Naive thymus-derived CD8-positive, alpha-beta T cell (primary cell): ENCODE measurements at places on chromosomes 16 and 17.
A peak's percentile ranks its signal among the peaks of the same experiment; 100 is the strongest.

GRCh38 chr17:56796536-56796935, 37.2 kb downstream of the C17orf67 start:
- peaks cover 3% of the 10 kb centered on the region for H3K36me3 ChIP-seq
- H3K27me3 ChIP-seq, result no peaks in the 10 kb centered on the region
- no peak for DNase-seq
- no peak overlapping the region for H3K4me3 ChIP-seq
- no peaks in the 10 kb centered on the region for H3K4me1 ChIP-seq
- no peak overlapping the region for H3K27ac ChIP-seq

- peak within 1 kb of the TSS; percentile 78 for H3K27ac ChIP-seq
- H3K36me3 ChIP-seq, result no peaks in the 10 kb centered on the region
- peak; percentile 41 for DNase-seq
- peak within 1 kb of the TSS; percentile 80 for H3K4me3 ChIP-seq
- H3K27me3 ChIP-seq, result no peaks in the 10 kb centered on the region
Measured at GRCh38 chr17:732067-732901, at the start of gene TLCD3A. Gene TLCD3A, plus strand, starts transcription at chr17:732596. Its CDS starts 52 bp downstream, at chr17:732648.

DNA sequence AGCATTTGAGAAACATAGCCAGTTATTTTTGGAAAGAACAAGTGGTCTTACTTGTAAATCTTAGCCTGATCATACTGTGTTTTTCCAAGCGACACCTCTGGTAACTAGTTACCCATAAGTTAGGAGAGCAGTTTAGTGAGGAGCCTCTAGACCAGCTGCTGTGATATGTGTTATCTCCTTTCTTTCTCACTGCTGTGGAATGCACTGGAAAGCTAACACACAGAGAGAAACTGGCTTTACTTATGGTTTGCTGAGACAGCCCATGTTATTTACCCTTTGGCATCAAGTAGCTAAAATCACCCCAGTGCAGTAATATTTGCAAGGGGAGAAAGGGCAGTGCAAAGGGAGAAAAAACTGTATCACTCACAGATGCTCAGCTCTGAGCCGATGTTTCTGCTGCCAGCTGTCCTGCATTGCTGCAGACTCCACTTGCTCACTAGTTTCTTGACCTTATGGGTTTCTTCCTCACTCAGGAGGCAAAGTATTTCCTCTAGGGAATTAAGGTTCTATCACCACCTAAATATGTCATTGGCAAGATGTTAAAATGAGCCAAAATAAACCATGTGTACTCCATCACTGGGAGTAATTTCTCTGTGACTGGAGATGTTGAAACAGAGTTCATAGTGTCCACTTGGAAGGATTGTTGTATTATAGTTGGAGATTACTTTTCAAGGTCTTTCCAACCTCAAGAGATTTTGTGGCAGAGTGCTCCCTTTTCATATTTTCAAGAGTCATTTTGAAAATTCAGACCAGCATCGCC, 2.3 kb downstream of the RBFOX1 start:
- no peaks in the 10 kb centered on the region for H3K27me3 ChIP-seq
- no peak overlapping the region for H3K4me3 ChIP-seq
- H3K4me1 ChIP-seq, result no peaks in the 10 kb centered on the region
- no peak overlapping the region for H3K27ac ChIP-seq
- no peak for DNase-seq
- H3K36me3 ChIP-seq, result no peaks in the 10 kb centered on the region

- H3K27ac ChIP-seq, result peak overlapping the region; percentile 97
- DNase-seq, result peak; percentile 53
- no peaks in the 10 kb centered on the region for H3K36me3 ChIP-seq
- peak overlapping the region; percentile 98 for H3K4me3 ChIP-seq
- no peaks in the 10 kb centered on the region for H3K27me3 ChIP-seq
- H3K4me1 ChIP-seq, result peaks cover 13% of the 10 kb centered on the region
Measured at GRCh38 chr17:36533935-36534839, 481 bp downstream of the MYO19 start.

GRCh38 chr16:7792346-7792745, 459.7 kb downstream of the RBFOX1 start:
- H3K4me1 ChIP-seq, result no peaks in the 10 kb centered on the region
- H3K4me3 ChIP-seq, result no peak overlapping the region
- no peak for DNase-seq
- no peaks in the 10 kb centered on the region for H3K36me3 ChIP-seq
- no peaks in the 10 kb centered on the region for H3K27me3 ChIP-seq

- no peak for DNase-seq
- H3K27me3 ChIP-seq, result peaks cover 30% of the 10 kb centered on the region
- no peaks in the 10 kb centered on the region for H3K36me3 ChIP-seq
- H3K4me3 ChIP-seq, result no peak overlapping the region
- no peak overlapping the region for H3K27ac ChIP-seq
Measured at GRCh38 chr17:7774055-7774521, 56.5 kb downstream of the DNAH2 start.

- H3K27me3 ChIP-seq, result no peaks in the 10 kb centered on the region
- no peak overlapping the region for H3K4me3 ChIP-seq
- no peak for DNase-seq
- no peak overlapping the region for H3K27ac ChIP-seq
- H3K4me1 ChIP-seq, result no peaks in the 10 kb centered on the region
Measured at GRCh38 chr16:12258861-12259645, 282.5 kb downstream of the SNX29 start.

DNA sequence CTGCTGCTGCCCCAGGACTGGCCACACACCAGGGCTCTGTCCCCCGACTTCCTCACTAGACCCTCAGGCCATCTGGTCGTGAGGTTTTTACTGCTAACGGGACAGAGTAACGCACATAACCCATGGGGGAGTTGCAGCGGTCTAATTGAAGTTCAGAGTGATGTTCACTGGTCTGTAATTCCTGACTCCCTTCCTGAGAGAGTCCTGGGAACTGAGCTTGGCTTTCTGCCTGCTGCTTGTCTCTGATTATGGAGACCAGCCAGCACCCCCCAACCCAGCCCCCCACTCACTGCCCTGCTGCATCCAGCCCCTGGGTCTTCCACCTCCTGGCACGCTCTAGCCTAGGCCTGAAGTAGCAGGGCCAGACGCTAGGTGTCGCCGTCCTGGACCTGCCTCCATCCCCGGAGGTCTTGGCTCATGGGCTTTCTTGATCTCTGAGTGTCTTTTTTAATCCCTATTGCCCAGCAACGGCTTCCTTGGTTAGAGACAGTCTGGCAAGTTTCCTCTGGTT, 192.9 kb downstream of the CCDC182 start:
- peaks cover 8% of the 10 kb centered on the region for H3K36me3 ChIP-seq
- H3K4me1 ChIP-seq, result peaks cover 72% of the 10 kb centered on the region
- H3K27me3 ChIP-seq, result no peaks in the 10 kb centered on the region

DNA sequence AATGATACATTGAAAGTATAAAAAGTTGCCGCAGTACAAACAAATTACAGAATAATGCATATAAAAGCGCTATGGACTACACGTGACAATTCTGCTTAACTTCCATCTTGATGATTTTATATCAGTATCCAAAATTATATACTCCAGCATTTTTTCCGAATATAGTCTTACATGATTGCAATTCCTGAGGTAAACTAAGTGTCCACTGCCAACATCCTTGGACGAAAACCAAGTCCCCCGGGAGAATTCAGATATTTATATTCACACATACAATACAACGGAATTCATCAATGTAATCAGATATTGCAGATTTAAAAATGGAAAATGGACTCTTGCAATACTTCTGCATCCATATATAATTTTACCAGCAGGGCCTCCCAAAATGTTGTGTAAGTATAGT, 8.9 kb upstream of the MYH11 start:
- no peak for DNase-seq
- H3K36me3 ChIP-seq, result no peaks in the 10 kb centered on the region
- no peaks in the 10 kb centered on the region for H3K4me1 ChIP-seq

- H3K27ac ChIP-seq, result peak overlapping the region; percentile 55
- H3K27me3 ChIP-seq, result no peaks in the 10 kb centered on the region
- no peak for DNase-seq
- H3K4me3 ChIP-seq, result no peak overlapping the region
- peaks cover 8% of the 10 kb centered on the region for H3K36me3 ChIP-seq
Measured at GRCh38 chr17:80859002-80859941, 132.4 kb upstream of the CHMP6 start.

DNA sequence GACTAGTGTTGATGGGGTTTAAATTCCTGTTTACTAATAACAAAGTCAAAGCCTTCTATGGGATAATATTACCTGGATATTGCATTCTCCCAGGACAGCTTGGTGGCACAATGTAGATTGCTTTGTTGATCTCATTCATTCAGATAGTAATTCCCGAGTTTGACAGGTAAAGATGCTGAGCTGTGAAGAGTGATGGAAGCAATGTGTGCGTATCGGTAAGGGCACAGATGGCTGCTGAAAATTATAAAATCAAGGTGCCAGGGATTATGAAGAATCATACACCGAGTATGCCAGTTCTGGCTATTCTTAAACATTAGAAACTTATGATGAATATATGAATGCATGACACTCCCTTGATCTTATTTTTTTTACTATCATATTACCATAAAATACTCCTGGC, 100.6 kb upstream of the CNTNAP4 start:
- H3K27ac ChIP-seq, result no peak overlapping the region
- H3K36me3 ChIP-seq, result no peaks in the 10 kb centered on the region
- H3K4me1 ChIP-seq, result no peaks in the 10 kb centered on the region
- DNase-seq, result no peak

DNA sequence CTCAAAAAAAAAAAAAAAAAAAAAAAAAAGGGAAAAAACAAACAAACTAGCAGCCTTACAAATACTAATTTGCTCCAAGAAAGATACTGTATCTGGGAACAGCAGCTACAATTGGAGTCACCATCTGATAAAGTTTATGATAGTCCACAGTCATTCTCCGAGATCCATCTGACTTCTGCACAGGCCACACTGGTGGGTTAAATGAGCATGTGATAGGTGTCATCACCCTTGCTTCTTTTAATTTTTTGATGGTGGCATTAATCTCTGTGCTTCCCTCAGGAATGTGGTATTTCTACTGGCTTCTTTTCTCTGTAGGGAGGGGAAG, 49.6 kb downstream of the BCL7C start:
- H3K4me1 ChIP-seq, result peaks cover 11% of the 10 kb centered on the region
- no peak overlapping the region for H3K27ac ChIP-seq
- no peak overlapping the region for H3K4me3 ChIP-seq
- H3K27me3 ChIP-seq, result no peaks in the 10 kb centered on the region

DNA sequence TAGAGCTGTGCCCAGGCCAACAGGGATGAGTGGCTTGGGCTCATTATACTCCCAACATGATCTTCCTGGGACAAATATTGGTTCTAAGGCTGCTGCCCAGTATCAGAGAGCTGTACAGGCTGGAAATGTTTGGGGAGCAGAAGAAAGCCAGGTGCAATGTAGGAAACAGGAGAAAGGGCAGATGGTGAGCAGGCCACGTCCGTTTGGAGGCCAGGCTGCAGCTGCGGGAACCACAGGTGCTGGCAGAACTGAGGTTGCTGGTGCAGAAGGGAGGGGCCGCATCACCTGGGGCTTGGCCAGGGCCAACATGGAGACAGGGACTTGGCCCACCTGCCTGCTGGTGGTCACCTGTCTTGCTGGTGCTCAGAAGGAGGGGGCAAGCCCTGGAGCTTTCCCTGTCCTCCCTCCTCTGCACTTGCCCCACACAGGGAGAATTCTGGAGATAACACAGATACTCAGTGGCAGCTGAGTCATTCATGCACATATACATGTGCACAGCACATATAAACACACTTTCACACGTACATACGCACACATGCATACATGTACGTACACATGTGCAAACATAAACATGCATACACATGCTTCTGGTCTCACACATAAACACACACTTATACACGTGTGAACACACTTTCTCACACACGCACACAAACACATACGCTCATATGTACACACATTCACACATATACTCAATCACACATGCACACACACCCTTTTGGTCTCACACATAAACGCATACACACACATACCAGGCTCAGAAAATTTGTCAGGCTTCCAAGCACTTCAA, 67.7 kb downstream of the WSCD1 start:
- DNase-seq, result no peak
- no peaks in the 10 kb centered on the region for H3K36me3 ChIP-seq
- H3K4me1 ChIP-seq, result no peaks in the 10 kb centered on the region
- H3K27me3 ChIP-seq, result peaks cover 16% of the 10 kb centered on the region
- no peak overlapping the region for H3K27ac ChIP-seq
- H3K4me3 ChIP-seq, result no peak overlapping the region

GRCh38 chr16:31107465-31107867, 720 bp upstream of the BCKDK start:
- H3K4me1 ChIP-seq, result peaks cover 20% of the 10 kb centered on the region
- DNase-seq, result no peak
- H3K4me3 ChIP-seq, result peak overlapping the region; percentile 83
- peak overlapping the region; percentile 93 for H3K27ac ChIP-seq

GRCh38 chr17:79457889-79458288, 153.0 kb downstream of the RBFOX3 start:
- H3K27ac ChIP-seq, result no peak overlapping the region
- H3K27me3 ChIP-seq, result no peaks in the 10 kb centered on the region
- DNase-seq, result no peak
- no peak overlapping the region for H3K4me3 ChIP-seq

DNA sequence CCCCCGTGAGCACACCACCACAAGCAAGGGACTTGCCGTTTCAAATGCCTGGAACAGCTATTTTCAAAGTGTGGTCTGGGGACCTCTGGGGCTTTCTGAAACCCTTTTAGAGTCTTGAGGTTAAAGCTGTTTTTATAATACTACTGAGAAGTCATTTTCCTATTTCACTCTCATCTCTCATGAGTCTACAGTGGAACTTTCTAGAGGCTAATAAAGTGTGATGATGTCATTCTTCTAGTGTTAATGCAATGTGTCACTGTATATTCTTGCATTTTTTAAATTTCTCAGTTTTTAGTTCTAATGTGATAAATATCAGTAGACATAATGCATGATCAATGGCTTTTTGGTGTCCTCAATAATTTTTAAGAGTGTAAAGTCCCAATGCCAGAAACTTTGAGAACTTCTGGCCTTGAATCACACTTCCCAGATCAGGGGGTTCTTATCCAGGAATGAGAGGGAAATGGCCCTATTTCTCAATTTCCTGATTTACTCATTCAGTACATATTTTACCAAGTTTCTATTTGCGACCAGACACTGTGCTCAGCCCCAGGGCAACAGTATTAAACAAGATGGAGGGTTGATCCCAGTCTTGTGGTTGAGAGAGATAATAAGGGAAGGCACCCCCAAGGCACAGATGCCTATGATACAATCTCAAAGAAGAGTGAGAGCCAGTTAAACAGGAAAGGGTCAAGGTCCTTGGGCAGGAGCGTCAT, 444.0 kb downstream of the HS3ST3B1 start:
- H3K4me3 ChIP-seq, result no peak overlapping the region
- DNase-seq, result no peak
- no peak overlapping the region for H3K27ac ChIP-seq
- no peaks in the 10 kb centered on the region for H3K36me3 ChIP-seq
- no peaks in the 10 kb centered on the region for H3K4me1 ChIP-seq
- H3K27me3 ChIP-seq, result no peaks in the 10 kb centered on the region

- H3K36me3 ChIP-seq, result peaks cover 4% of the 10 kb centered on the region
- H3K27ac ChIP-seq, result no peak overlapping the region
- DNase-seq, result no peak
- no peaks in the 10 kb centered on the region for H3K4me1 ChIP-seq
- no peak overlapping the region for H3K4me3 ChIP-seq
Measured at GRCh38 chr17:2003525-2003924, 21.6 kb downstream of the RTN4RL1 start.

GRCh38 chr17:64250233-64250835, 12.7 kb downstream of the TEX2 start:
- peaks cover 19% of the 10 kb centered on the region for H3K4me1 ChIP-seq
- peaks cover 5% of the 10 kb centered on the region for H3K36me3 ChIP-seq

GRCh38 chr17:66673668-66674276, 161.1 kb upstream of the CACNG5 start:
- H3K36me3 ChIP-seq, result peaks cover 9% of the 10 kb centered on the region
- H3K27me3 ChIP-seq, result no peaks in the 10 kb centered on the region
- peak; percentile 58 for DNase-seq
- peaks cover 62% of the 10 kb centered on the region for H3K4me1 ChIP-seq

GRCh38 chr16:65473699-65474098, 351.8 kb upstream of the CDH11 start:
- no peak for DNase-seq
- no peak overlapping the region for H3K4me3 ChIP-seq
- no peaks in the 10 kb centered on the region for H3K4me1 ChIP-seq
- no peak overlapping the region for H3K27ac ChIP-seq
- peaks cover 5% of the 10 kb centered on the region for H3K36me3 ChIP-seq
